ENCODE measurements at places on chromosomes 7 and 10. TPM values are rescaled to one million over a fixed set of nuclear protein-coding genes. Genes with fewer than 3 reads are reported as not detected.

BAG3 gene
- total RNA-seq: 8.4 TPM

TMEM248 gene
- 59.6 TPM for total RNA-seq

SPDYE6 gene
- not detected for total RNA-seq

UPK3B gene
- under 0.01 TPM for total RNA-seq

RSU1 gene
- 28.5 TPM for total RNA-seq

MYL7 gene
- not detected for total RNA-seq

PFKP gene
- 90.3 TPM for total RNA-seq

VAX1 gene
- total RNA-seq: not detected

CPN1 gene
- not detected for total RNA-seq

CALML5 gene
- not detected for total RNA-seq

HDAC9 gene
- 3.6 TPM for total RNA-seq

LLCFC1 gene
- not detected for total RNA-seq

CTAGE4 gene
- 0.17 TPM for total RNA-seq

Measured in fibroblast of lung (primary cell).